Kidney epithelial cell (primary cell): ENCODE measurements at places on chromosomes 7 and 10. TPM values are rescaled to one million over a fixed set of nuclear protein-coding genes. Genes with fewer than 3 reads are reported as not detected.

GRCh38 chr7:142196066-142196840, 61.6 kb downstream of the PRSS58 start:
- DNase-seq = peak; percentile 7

- no peak for DNase-seq
Observed at GRCh38 chr10:24900888-24901685, 51.3 kb downstream of the PRTFDC1 start.

GRCh38 chr7:44224080-44224973, 23.5 kb downstream of the YKT6 start:
- no peak for DNase-seq

GRCh38 chr7:22949221-22949620, 64.7 kb downstream of the HYCC1 start:
- DNase-seq = no peak

- DNase-seq = no peak
Observed at GRCh38 chr10:109969760-109970346, 37.9 kb upstream of the ADD3 start.

GRCh38 chr10:107059872-107060271, 104.6 kb downstream of the SORCS1 start:
- DNase-seq = no peak

DNA sequence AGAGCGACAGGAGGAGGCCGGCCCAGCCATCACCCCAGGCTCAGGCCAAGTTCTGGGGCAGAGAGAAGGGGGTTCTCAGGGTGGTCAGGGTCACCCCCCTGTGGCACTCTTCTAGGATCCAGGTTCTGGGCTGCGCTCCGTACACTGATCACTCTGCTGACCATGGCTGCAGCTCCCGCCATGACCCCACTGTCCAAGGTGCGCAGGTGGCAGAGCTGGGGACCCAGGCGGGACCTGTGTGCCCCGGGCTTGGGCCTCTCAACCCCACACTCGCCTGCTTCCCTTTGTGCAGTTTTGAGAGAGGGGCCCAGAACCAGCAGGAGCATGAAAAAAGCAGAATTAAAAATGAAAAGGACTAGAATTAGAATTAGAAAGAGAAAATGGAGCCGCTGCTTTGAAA, 227.1 kb downstream of the FANK1 start:
- DNase-seq = no peak

DNA sequence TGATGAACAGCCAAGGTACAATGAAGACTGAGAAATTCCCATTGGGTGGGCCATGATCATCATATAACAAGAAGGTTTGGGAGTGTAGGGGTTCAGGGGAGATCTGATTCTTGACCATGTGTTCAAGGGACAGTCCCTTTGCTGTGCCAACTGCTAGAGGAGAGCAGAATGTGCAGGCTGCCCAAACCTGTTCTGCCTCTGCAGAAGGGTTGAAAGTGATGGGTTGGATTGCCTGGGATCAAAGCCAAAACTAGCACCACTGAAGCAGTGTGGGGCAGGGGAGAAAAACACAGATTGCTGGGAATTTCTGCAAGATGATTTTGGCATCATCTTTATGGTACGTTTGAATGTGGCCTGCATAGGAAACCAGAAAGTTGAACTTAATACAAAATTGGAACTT, 303.9 kb downstream of the OTUD1 start:
- DNase-seq = no peak

DNA sequence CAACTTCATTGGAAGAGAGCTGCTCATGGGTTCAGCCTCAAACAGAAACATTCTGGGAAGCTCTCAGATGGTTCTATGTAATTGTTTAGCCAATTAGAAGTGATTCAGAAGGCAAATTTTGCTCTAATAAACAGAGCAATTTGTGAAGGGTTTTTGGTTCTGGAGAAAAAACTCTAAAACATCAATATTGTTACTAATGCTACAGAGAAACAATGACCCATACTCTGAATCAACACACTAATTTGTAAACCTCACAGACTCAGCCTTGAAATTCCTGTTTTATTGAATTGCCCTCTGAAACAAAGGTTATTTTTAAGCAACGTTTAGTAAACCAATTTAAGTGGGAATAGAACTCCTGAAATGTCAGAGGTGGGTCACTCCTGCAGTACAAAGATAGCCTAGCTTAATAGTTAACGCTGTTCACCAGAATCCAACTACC, 171.6 kb upstream of the SVIL start:
- no peak for DNase-seq

- DNase-seq = no peak
Observed at GRCh38 chr10:4127518-4128315, 342.7 kb upstream of the KLF6 start.

DNA sequence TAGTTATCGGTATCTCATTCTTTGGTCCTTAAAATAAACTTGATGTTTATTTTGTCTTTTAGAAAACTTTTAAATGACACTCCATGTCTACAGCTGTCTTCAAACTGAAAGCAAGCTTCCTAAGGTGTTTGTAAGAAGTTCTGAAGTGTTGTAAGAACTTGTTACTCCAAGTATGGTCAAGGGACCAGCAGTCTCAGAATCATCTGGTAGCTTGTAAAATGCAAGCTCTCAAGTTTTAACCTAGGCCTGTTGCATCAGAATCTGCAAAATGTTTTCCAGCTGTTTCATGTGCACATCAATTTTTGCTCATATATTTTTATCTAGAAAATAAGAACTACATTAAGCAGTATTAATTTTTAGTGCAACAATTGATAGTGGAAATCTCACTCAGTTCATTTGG, 104.1 kb downstream of the THSD7A start:
- DNase-seq = no peak

GRCh38 chr10:17229967-17230682, 2.1 kb downstream of the VIM start:
- no peak for DNase-seq

DNA sequence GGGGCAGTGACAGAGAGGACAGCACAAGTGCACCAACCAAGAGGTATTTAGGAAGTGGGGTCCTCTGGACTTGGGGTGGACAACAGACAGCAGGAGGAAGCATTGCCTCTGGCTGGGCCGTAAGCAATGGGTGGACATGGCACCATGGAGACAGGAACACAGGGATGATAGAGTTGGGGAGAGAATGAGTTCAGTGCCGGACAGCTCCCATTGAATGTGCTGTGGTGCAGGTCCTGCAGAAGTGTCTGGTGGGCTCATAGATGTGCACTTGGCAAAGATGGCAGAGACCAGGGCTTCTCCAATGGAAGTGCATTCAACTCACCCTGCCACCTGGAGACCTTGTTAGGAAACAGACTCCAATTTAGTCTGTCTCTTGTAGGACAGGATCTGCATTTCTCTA, 341.5 kb upstream of the ZMIZ1 start:
- DNase-seq = no peak

DNA sequence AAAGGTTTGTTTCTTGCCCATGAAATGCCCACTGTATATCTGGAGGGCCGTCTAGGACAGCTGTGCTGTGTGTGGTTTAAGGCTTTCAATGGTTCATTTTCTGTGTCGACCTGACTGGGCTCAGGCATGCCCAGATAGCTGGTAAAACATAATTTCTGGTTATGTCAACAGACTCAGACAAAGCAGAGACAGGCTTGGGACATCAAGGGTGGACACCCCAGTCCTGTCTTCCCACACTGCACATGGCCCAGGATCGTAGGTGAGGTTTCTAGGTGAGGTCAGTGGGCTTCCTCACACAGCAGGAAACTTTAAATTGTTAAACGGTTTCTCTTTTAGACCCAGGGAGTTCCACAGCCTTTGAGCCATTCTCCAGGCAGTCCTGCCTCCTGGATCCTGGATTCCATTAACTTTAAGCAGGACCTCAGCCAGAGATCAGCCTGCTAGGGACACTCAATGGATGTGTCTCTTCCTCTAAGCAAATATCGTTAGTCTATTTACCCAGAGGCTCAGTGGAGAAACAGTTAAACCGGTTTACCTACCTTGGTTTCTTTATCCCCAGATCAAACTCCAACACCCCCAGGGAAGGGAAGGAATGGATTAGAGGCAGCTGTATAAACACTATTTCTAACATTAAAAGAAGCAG, 66.4 kb downstream of the ST8SIA6 start:
- no peak for DNase-seq

GRCh38 chr7:88465600-88465999, 158.9 kb upstream of the STEAP4 start:
- peak; percentile 21 for DNase-seq

- DNase-seq = no peak
Observed at GRCh38 chr10:90171014-90171722, 469.8 kb downstream of the KIF20B start.

DNA sequence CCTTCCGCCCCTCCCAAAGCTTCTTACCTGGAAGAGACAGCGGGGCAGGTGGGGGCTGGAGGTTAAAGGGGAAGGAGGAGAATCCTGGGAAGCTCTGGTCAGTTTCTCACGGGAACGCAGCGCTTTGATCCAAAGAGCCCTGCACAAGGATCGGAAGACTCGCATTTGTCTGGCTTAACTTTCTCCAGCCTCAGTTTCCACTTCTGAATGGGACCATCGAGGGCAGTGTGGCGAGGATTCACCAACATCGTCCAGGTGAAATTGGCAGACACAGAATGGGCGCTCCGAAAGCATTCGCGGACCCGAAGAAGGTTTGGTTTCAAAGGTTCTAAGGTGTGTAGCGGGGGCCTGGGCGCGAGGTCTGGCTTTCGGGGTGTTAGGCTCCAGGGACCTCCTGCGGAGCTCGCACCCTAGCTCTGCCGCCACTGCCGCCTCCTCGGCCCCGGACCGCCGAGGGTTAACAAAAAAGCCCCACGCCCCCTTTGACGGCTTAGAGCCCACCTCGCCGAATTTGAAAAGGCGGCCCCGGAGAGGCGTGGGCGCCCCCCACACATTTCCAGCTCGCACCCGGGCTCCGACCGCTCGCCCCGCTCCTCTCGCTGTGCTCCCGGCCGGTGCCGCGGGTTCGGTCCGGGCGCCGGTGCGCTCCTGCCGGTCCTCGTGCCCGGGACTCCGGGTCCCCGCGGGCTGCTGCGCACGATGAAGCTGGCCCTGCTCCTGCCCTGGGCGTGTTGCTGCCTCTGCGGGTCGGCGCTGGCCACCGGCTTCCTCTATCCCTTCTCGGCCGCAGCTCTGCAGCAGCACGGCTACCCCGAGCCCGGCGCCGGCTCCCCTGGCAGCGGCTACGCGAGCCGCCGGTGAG, at the start of gene COL26A1:
TSS of gene COL26A1 (plus strand) at position 542 of the 862 bp plus-strand sequence. CDS start at position 700, 158 bp downstream.
- DNase-seq = no peak

DNA sequence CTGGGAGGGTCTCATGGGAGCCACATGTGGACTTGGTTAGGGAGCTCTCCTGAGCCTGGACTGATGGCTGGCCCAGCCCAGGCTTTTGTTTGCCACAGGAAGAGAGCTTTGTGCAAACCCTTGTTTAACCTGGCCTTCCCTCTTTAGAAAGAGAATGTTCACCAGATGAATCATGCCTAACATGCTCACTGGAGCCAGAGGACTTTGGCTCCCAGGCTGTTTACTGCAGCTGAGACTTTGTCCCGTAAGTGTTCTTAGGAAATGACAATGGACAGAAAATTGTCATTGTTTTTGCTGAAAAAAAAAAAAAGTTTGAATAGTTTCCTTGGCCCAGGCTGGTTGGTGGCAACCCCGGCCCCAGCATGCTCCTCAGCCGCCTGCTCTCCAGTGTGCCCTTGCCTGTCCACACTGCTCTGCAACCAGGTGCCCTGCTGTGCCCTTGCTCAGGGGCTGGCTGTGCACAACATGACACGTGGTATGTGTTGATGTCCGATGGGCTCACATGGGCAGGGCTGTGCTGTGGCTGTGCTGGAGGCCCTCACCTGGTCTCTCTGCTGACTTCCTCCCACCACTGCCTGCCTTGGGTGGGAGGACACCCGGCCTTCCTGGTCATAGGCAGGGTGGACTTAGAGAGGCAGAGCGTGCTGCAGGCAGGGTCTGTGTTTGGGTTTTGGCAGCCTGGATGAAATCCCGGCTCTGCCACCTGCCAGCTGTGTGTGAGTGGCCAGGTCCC, 215.3 kb upstream of the ZNF32 start:
- no peak for DNase-seq

DNA sequence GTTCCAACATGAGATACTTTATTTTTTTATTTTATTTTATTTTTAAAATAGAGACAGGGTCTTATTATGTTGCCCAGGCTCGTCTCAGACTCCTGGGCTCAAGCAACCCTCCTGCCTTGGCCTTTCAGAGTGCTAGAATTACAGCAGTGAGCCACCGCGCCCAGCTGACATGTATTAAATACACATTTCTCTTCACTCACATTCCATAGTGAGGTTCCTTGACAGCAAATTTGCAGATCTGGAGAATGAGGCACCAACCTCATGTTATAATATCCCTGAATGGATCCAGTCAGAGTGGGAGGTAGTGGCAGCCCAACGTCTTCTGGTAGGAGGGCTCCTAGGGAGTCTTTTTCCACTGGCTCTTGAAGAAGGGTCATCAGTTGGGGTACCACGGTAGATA, 46.1 kb downstream of the OGDH start:
- no peak for DNase-seq

GRCh38 chr10:69240455-69240854, 20.3 kb downstream of the HKDC1 start:
- no peak for DNase-seq

DNA sequence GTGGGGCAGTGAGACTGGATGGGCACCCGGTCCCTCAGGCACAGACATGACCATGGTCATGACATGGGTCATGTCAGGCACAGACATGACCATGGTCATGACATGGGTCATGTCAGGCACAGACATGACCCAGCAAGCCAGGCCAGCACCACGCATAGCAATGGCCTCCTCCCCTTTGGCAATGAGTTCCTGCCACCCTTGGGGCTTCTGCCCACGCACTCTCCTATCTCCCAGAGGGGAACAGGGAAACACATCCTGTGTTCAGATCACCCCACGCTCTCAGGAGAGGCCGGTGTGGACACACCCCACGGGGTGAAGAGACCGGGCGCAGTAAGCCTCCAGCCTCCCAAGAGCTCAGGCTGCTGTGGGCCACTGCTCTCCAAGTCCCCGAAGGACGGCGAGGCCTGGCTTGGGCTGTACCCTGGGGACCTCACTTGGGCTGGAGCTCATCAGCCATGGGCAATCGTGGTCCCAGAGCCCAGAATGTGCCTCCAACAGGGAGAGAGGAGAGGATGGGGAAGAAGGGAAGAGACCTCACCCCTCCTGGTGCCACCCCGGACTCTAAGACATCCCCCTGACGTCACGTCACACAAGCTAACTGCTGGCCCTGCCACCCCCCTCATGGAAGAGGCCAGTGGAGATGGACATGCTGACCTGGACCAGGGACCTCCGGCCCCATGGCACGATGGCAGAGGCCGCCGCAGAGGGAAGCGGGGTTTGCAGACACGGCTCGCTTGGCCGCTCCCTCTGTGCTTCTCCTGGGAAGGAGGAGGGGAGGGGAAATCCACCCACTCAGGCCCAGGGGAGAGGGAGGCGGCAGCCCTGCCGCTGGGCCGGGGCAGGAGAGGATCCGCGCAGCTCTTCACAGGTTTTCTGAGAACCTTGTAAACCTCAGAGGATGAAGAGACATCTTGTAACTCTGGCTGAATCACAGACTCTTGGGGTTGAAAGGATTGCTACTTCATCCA, 269.6 kb downstream of the ELFN1 start:
- DNase-seq = no peak

GRCh38 chr7:46450886-46451285, 529.8 kb upstream of the IGFBP3 start:
- DNase-seq = no peak

Gene EPHB6
- 3.3 and 7.7 TPM in 2 replicates for total RNA-seq

Gene BUD23
- total RNA-seq = 47.9 and 69.1 TPM in 2 replicates

Gene GJD4
- not detected in 2 replicates for total RNA-seq

Gene PDK4
- 0.42 and 0.48 TPM in 2 replicates for total RNA-seq

Gene CDK5
- total RNA-seq = 21.5 and 27.0 TPM in 2 replicates

Gene RBP4
- not detected in 2 replicates for total RNA-seq

Gene SPAM1
- not detected in 2 replicates for total RNA-seq

Gene MET
- 158 and 161 TPM in 2 replicates for total RNA-seq

Gene GSTO1
- 352 and 414 TPM in 2 replicates for total RNA-seq

Gene ZNF727
- 0.14 TPM in 1 of 2 replicates, not detected in the other for total RNA-seq

Gene HOXA4
- 4.5 and 7.4 TPM in 2 replicates for total RNA-seq

Gene AKR1C4
- not detected in 2 replicates for total RNA-seq

Gene ANAPC16
- total RNA-seq = 105 and 136 TPM in 2 replicates
